Psoas muscle (tissue), 8 donors: ENCODE measurements at places on chromosomes 1 and 21. TPM values are rescaled to one million over a fixed set of nuclear protein-coding genes. Genes with fewer than 3 reads are reported as not detected.

RGS8 gene
- under 0.01 TPM for polyA plus RNA-seq

PARP1 gene
- 72.9 TPM for polyA plus RNA-seq

GSTM1 gene
- 0.21 TPM for polyA plus RNA-seq

RGS13 gene
- polyA plus RNA-seq = 0.04 TPM

OR6K3 gene
- not detected for polyA plus RNA-seq
